Transverse colon (tissue), 4 donors: ENCODE measurements at places on chromosomes 2 and 18.

DNA sequence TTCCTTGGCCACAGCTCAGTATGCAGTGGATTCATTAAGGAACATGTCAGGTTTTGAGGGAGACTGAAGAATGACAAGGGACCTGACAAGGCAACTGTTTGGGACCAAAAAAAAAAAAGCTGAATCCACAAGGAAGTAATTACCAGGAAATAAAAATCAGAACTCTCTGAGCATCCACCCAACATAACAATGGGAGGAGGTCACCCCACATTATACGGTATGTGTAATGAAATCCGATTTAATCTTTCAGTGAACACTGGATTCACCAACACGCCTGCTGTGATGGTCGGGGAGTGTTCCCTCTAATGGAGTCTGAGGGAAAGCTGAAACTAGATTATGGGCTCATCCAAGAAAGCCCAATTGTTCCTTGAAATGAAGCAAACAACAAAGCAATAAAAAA is 329.3 kb downstream of the ETAA1 start:
- peak; percentile 8 for DNase-seq

DNA sequence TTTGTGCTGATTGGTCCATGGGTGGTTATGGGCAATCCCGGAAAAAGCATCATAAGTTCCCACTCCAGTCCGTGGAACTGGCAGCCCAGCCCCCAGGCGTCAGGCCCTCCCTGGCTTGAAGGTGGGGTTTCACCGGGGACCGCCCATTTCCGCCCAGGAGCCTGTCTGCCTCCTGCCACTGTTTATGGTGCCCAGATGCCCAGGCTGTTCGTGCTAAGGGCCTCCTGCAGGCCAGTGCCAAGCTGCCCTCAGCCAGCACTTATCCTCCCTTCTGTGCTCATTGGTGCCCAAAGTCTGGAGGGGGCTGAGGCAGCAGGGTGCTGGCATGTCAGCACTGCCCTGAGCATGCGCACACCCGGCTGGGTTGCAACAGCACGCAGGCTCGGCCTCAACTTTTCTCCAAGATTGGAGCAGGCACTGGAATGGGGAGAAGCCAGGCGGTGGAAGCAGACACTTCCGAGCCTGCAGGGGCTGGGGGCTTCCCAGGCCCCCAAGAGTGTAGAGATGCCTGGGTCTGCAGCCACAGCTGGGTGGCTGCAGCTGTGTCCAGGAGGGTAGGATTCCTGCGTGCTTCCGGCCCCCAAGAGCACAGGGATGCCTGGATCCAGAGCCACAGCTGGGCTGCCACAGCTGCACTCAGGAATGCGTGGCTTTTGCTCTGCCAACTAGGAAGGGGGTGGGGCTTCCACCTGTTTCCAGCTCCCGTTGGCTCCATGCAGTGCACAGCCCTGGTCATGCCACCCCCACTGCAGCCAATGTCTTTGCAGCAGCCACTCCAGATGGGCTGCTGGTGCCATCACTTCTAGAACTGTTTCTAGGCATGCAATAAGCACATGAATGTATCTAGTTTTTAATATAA is 74.0 kb downstream of the AGPS start:
- DNase-seq, result no peak

GRCh38 chr18:76842837-76843530 is 20.6 kb downstream of the ZNF236 start:
- DNase-seq, result no peak

- no peak for DNase-seq
Measured at GRCh38 chr18:23943104-23943503, 71.5 kb upstream of the TTC39C start.

- peak; percentile 14 for DNase-seq
Measured at GRCh38 chr2:160227293-160227915, 27.3 kb upstream of the ITGB6 start.

- DNase-seq, result no peak
Measured at GRCh38 chr2:148110184-148110583, 89.3 kb downstream of the MBD5 start.

- DNase-seq, result no peak
Measured at GRCh38 chr2:80057956-80058355, 246.6 kb downstream of the LRRTM1 start.

- DNase-seq, result no peak
Measured at GRCh38 chr18:7576685-7577084, 9.6 kb downstream of the PTPRM start.
